Stimulated activated CD8-positive, alpha-beta memory T cell treated with anti-CD3 and anti-CD28 coated beads, Interleukin-7, amount 100 ng/mL, for 24 hours (primary cell): ENCODE measurements at places on chromosomes 4 and X.

DNA sequence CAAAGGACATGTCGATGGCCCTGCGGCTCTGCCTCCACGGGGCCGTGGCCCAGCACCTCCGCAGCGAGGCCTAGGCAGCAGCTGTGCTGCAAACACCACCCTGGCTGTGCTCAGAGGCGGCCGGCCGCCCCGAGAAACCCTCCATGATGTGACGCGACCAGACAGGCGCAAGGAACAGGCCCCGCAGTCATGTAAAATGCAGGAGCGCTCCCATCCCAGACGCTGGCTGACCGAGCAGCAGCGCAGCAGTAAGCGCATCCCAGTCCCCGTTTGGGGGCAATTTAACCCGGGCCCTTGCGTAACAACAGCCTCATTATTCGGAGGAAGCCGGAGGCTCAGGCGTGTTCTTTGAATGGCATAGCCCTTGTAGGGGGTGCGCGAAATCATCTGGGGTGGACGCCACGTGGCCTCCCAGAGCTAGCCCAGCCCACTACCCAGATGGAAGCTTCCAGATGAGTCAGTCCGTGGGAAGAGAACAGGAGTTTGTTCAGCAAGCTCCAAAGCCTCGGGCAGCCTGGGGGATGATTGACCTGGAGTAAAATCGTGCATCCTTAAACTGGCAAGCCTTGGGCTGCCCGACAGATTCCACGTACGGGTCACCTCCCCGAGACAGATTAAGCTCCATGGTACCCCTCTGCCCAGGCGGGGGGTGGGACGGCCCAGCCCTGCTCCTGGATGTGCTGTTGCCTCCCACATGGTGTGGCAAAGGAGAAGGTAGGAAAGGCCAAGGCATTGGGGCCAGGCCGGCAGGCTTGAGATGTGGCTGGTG, 124.0 kb downstream of the HMX1 start:
- no peak for DNase-seq

GRCh38 chr4:30396772-30397475, 323.2 kb upstream of the PCDH7 start:
- no peak for DNase-seq

GRCh38 chr4:26406346-26406975, 83.8 kb downstream of the CCKAR start:
- DNase-seq = no peak

GRCh38 chrX:110698696-110699095, 96.9 kb downstream of the CHRDL1 start:
- DNase-seq = no peak

DNA sequence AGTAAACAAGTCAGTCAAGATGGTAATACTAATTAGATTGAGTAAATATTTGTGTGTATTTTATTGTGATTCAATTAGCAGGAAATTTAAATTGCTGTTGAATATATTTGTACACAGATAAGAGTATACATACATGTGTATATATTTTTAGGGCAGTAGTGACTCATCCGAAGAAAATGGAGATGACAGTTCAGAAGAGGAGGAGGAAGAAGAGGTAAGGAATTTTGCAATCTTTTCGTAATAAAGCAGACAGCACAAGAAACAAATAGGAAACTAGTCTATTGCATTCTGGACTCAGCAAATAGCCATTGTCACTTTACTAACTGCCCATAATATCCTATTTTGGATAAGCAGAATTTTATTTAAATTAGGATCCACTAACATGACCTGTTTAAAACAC, 6.6 kb downstream of the IBSP start:
- no peak for DNase-seq

DNA sequence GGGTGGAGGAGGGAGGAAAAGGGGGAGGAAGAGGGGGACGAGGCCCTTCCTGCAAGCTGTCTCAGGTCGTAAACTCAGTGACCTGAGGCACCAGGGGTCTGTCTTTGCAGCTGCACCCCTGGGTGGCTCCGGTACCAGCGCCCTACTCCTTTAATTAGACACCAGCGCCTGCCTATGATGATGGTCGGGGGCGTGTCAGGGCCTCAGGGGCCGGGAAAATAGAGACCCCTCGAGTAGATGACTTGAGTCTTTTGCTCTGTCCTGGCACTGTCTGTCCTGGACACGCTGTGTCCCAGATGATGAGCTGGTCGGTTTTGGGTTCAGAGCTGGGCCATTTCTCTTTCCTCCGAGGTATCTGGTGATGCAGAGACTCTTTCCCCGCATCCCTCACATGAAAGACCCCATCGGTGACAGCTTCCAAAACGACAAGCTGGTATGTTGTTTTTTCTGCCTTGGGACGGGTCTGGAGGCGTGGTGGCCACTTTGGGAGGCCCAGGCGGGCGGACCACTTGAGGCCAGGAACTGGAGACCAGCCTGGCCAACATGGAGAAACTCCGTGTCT, 11.2 kb downstream of the SLC25A6 start:
- no peak for DNase-seq

GRCh38 chrX:41734530-41734929, 10.5 kb downstream of the GPR82 start:
- no peak for DNase-seq

DNA sequence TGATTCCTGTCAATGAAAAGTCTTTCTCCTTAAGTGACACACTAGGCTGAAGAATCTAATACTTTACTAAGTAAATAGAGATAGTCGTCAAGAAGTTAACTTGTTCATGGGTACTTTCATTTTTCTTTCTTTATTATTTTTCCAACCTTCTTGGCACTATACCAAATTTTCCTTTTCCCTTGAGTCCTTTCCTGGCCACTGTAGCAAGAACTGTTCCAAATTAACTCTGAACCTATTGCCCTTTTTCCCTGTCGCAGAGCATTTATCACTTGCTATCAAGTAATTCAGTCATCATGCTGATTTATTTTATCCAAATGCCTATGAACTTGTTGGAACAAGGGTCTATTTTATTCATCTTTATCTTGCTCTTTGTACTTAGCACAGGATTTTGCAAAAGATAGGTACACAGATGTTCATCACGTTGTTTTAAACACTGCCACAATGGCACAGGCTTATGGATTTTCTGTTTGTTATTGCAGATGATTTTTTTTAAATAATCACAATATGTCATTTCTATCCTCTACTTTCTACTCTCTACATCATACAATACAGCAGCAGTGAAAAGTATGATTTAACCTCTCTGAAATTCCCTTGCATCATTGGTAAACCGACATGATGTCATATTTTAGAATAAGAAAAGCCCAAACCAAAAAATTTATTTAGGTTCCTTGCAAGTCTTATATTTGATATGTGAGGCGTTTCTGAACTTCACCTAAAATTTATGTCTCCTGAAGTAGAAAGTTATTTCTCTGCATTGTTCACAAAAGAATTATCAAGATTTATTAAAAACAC, 2352.3 kb downstream of the PCDH7 start:
- DNase-seq = no peak

DNA sequence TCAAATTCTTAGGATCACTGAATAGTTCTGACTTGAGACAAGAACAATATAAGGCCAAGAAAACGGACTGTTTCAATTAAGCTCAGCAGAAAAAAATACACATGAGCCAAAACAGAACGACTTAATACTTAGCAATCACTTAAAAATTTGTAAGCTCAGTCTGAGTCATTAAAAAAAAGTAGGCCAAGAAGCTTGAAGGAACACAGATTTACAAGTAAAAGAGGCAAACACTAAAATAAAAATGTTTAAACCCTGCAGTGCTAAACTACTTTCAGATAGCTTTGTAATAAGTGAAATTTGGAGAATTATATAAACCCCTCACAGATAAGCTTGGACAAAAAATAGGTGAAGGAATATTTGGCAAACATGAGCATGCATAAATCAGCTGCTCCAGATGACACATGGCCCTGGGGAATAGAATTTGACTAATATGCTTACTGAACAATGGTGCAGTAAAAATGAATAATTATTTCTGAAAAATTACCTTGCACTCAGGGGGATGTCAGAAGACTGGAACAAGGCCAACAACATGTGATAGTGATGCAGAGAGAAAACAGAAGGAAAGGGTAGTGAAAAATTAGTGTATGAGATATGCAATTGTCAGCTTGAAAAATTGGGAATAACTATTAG, 49.6 kb downstream of the LNX1 start:
- DNase-seq = no peak

DNA sequence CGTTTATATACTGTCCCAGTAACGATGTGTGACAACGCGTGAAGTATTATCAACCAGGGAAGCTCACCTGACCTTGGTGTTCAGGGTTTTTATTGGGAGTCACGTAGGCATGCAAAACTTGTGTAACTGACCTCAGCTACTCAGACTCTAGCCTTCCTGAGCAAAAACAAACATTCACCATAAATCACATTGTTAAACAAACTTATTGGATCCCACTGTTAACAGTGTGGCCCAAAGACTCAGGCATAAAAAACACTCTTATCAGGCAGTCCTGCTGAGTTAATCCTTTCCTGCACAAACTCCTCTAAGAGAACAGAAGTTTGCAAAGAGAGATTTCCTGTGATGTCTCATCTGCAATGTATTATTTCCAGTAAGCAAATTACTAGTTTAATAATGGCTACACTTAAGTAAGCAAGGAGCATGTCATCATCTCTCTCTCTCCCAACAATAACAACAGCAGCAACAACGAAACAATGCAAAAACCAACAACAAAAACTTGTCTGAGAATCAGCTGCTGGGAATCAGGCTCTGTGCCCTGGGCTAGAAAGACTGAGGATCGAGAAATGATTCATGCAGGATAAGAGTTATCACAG, 12.0 kb downstream of the GAGE1 start:
- no peak for DNase-seq

DNA sequence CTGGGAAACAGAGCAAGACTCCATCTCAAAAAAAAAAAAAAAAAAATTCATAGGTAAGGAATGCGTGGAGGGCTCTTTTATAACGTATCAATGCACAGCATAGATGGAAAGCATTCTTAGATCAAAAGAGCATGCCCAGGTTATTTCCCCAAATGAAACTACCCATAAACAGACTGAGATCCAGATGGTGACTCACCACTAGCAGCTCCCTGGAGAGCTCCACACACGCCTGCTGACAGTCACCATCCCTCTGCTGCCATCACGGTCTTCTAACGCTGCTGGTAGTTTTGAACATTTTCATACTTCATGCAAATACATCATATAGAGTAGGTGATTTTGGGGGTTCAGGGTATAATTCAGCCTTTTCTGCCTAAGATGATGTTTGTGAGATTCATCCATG, 136.9 kb downstream of the ASMT start:
- DNase-seq = no peak

DNA sequence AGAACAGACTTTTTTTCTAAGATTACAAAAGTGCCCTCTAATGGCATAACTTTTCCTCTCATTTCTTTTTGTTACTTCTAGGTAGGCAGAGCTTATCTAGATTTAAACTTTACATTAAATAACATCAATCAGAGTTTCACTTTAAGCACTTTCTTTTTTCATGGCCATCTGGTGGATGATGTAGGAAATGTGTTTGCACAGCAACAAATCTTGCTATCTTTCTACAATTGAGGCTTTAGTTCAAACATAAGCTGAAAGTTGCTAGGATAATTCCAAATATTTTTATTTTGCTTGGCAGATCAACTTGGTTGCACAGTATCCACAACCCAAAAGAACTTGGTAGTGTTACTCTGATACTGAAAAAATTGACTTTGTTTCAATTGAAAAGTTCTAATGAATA, 22.0 kb downstream of the NDNF start:
- no peak for DNase-seq

GRCh38 chr4:74006009-74006476, 7.6 kb upstream of the CXCL5 start:
- DNase-seq = no peak

DNA sequence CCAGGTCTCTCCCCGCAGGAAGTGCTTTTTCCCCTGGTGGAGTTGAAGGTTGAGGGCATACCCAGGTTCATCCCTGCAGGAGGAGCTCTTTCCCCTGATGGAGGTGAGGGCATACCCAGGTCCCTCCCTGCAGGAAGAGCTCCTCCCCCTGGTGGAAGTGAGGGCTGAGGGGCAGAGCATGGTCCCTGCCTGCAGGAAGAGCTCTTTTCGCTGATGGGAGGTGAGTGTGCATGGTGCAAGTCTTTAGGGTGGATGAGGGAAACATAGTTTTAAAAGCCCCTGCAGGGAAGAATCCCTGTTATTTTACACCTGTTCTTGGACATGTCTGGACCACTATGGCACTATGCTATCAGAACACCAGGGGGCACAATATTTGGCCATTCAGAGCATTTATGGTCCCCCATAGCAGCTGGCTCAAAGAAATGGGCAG, 43.7 kb upstream of the PUDP start:
- no peak for DNase-seq

- no peak for DNase-seq
Measured at GRCh38 chr4:139540632-139541031, 15.4 kb downstream of the SETD7 start.

GRCh38 chr4:180456928-180457327, 1786.3 kb upstream of the TENM3 start:
- DNase-seq = no peak

DNA sequence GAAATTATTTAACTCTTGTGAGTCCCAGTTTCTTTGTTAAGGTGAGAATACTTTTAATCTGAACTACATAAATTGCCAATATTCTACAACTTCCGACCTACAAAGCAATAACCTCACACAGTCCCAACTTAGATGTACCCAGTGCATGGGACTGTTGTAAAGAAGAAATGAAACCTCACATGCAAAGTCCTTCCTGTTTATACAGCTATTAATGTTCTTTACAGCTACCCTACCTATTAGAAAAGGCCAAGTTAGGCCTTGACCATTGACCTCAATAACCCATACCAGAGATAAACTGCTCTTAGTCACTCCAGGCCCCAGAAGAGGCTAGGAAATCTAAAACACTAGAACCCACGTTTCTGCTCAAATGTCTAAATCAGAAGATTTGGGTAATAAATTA, 920.1 kb upstream of the TENM3 start:
- no peak for DNase-seq

DNA sequence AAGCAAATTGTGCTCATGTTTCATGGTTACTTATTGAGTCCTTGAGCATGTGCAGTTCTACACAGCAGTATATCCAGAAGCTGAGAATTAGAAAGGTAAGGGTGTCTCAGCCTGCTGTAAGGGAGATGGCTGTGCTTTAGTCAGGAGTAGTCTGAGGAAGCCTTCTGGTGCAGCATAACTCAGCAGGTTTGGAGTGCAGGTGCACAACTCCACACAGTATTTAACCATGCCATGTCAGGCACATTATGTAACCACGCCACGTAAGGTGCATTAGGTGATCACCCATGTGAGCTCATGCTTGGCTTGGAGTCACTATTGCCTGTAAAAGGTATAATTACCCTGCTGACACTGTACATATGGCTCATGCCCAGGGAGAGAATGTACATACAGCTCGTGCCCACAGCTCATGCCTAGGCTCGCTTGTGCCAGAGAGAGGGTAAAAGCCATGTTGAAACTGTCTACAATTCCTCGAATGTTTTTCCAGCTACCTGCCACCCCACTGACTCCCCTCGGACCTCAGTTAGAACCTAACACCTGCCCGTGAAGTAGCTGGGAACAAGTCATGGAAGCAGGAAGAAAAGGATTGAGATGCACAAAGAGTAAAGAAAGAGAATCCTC, 37.8 kb downstream of the UCHL1 start:
- DNase-seq = no peak

DNA sequence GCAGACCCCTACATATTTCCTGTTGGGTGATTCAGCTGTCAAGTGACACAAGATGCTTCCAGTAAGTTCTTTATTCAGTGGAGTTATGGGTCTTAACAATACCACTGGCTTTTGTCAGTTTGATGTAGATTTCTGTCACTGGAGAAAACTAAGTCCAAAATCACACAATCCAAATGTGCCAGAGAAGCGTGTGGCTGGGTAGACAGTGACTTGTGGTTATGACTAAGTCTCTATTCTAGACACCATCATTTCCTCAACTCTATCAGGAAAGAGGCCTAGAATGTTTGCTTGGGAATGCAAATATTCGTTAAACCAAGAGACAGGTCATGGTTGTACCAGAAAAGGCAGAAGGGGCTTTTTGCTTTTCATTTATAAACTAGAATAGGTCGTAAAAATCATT, 54.4 kb upstream of the HS3ST1 start:
- DNase-seq = no peak

- DNase-seq = no peak
Measured at GRCh38 chr4:114251020-114251419, 271.6 kb upstream of the ARSJ start.
